NCI-H1930 (cell line): ENCODE measurements at places on chromosomes 3 and 15.
A peak's percentile ranks its signal among the peaks of the same experiment; 100 is the strongest.

DNA sequence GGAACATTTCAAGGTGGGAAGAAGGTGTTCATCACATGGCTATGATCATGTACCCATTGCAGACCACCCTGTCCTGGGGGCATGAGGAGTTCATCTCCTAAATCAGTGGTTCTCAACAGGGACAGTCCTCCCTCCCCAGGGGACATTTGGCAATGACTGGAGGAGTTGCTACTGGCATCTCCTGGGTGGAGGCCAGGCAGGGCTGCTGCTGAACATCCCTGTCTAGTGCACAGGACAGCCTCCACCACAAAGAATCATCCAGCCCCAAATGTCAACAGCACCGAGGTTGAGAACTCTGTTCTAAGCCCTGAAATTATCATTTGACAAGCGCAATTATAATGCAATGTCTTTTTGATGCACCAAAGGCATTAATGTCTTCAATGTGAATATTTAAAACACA, 4.4 kb upstream of the DNAJB8 start:
- DNase-seq = no peak

- DNase-seq = no peak
Observed at GRCh38 chr3:134009345-134010000, 20.3 kb downstream of the SLCO2A1 start.

DNA sequence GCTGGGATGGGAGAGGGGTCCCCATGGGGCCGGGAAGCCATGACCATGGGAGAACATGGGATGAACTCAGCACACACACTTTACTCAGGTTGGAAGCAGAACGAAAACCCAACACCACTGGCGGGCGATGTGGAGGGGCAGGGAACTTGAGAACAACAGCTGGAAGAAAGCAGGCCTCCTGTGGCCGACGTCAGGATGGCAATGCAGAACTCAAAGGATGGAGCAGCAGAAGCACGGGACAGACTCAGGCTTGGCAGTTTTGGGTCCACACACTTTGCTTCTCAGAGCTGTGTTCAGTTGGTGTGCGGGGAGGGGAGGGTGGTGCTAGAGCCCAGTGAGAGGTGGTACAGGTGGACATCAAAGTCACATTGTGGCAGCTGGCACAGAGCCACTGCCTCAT, 80.7 kb downstream of the SEC22A start:
- DNase-seq = no peak

GRCh38 chr3:58492494-58492905, 604 bp downstream of the KCTD6 start:
- no peak for DNase-seq

- peak; percentile 35 for DNase-seq
Observed at GRCh38 chr3:124078953-124079911, 87.3 kb upstream of the ROPN1 start.

DNA sequence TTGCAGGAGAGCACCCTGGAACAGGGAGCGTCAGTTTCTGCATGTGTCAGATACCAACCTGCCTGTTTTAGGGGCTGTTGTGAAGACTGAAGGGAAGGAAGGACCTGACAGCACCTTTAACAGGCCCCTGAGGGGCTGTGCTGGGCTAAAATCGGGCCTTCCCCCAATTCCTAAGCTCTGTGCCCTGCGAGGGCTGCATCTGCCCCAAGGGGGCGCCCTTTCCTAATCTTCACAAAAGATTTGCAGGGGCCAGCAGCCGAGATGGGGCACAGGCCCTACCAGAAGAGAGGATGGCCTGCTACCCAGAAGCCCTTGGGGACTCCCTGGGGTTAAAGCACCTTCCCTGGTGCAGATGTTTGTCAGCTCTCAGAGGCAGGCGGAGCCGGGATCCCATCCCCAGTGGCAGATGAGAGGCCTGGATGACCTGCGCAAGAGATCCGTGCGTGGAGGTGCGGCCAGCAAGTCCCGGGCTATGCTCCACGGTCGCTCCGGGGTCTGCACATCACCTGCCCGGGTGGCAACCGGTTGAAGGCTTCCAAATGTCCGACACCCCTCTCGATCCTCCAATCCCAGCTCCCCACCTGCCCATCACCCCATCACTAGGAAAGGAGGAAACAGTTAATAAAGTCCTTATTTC, 53.6 kb downstream of the RHCG start:
- peak; percentile 4 for DNase-seq

DNA sequence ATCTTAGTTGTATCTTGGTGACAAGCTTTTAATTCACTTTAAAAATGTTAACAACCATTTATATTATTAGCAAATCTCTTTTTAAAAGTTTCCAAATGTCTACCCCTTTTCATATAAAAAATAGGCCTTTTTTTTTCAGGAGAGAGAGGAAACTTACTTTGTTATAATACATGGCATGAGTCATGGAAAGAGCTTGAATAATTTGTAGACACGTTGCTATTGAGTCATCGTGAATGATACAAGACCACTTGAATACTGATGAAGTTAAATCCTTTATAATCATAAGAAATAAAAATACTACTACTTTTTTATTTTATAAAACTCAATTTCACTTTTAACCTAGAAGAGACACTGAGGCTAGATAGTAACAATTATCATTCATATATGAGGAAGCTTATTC, 70.3 kb upstream of the BBX start:
- DNase-seq = no peak

GRCh38 chr15:99076109-99076508, 28.8 kb upstream of the SYNM start:
- DNase-seq = no peak

DNA sequence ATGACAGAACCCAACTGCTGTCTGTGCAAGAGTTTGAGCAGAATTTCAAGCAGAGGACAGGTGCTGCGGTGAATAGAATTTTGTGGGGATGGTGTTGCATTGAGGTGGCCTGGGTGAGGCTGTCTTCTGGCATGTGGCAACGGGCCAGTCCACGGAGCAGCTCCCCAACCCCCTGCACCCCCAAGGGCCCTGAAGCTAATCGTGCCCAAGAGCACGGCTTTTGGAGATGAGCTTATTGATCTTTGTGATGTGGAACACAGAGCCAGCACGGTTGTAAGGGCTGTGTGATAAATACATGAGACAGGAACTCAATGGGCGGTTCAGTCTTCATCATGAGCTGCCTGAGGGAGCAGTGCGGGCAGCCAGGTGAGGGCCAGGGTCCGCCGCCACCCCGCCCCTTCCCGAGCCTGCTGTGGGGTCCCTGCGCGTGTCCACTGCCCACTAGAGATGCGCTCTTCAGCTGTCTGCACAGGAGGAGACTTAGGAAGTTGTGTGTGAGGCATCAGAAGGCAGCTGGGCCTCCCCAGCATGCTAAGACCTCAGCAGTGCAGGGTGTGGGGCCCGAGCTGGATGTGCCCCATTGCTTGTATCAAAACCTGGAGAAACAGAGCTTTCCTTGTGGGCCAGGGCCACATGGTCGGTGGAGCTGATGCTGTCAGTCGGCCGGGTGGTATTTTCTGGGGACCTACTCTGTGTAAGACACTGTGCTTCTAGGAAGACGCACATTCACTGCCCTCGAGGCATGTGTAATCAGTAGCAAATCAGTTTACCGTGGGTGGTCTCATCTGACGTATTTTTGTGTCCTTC, 90.5 kb downstream of the CHRNA7 start:
- DNase-seq = no peak

DNA sequence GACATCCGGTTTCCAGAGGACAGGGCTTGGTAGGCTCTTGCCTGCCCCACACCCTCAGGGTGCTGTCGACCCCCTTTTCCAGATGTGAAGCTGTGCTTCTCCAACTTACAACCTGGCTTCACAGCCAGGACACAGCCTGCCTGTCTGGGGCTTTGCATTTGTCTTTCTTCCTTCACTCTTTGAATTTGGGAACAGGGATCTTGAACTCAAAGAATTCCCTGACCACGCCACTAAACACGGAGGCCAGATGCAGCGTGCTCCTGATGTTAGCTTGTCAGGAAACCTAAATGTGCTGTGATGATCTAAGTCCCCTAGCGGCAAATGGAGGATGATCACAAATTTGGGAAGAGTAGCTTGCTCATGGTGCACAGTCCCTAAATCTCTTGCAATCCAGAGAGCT, 244.8 kb upstream of the RGMA start:
- DNase-seq = no peak

- no peak for DNase-seq
Observed at GRCh38 chr3:3194861-3195260, 15.4 kb upstream of the CRBN start.

DNA sequence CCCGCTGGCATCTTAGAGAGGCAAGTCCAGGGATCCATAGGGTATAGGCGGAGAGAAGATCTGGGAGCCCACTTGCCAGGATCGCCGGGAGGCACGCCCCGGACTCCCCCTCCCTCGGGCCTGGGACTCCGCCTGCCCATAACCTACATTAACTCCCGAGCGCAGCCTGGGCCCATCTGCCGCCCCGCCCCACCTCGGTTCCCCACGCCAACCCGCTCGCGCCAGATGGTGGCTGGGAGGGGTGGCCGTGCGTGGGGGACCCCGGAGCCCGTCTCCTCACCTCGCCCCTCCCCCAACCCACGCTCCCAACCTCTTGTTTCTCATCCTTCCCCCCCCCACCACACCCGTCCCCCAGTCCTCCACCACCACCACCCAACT, 1.7 kb upstream of the DLL4 start:
- DNase-seq = no peak

GRCh38 chr3:128289534-128289933, 136.3 kb downstream of the EEFSEC start:
- no peak for DNase-seq

DNA sequence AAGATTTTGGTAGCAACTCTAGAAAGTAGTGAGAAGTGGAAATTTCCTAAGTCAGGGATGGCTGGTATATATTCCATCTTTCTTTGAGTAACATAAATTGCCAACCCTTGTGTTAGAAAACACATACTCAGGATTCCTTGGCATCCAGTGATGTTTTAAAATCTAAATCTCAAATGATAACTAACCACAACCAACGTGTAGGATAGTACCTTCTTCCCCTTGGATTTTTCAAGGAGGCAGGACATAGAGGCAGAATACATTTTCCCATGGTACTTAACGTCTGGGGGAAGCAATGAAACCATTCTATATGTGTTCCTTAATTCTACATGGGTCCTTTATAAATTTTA, 93.4 kb downstream of the WDR76 start:
- DNase-seq = no peak

GRCh38 chr3:66350601-66351000, 129.8 kb downstream of the SLC25A26 start:
- no peak for DNase-seq

DNA sequence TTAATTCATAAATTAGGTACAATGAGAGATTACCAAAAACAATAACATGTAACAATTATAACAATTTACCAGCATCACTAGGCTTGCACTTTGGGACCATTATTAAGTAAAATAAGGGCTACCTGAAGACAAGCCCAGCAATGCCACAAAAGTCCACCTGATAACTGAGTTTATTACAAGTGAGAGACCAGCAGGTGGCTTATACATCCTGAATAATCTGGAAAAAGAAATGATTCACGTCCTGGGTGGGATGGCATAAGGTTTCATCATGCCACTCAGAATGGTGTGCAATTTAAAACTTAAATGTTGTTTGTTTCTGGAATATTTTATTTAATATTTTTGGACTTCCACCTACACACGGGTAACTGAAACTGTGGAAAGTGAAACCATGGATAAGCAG, 1287.1 kb upstream of the GBE1 start:
- no peak for DNase-seq

- peak; percentile 49 for DNase-seq
Observed at GRCh38 chr3:65593780-65594752, 444.7 kb downstream of the MAGI1 start.

DNA sequence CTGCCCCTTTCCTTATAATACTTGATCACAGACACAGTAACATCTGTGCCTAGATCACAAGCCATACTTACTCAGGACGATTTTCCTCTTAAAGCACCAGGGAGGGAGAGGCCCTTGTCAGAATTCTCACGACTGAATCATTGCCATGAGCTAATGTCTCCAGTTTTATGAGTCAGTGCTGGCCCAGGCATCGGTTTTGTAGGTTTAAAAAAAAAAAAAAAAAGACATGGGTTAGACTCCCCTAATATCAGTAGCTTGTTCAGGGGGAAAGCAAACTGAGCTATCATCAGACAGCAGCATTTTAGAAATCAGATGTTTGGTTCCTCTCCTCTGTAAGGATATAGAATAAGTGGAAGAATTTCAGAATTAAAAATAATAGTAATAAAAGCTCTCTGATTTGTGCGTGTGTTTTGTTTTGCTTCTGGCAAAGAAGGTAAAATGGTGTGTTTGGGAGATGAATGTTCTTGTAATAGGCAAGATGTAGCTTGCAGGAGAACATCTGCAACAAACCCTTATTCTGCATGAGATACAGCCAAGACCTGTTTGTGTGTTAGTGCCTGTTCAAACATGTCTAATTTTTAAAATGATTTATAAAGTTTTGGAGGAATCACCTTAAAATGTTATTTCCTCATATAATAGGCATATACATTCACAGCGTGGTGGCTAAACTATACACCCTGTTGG, 193.6 kb downstream of the TP63 start:
- no peak for DNase-seq

DNA sequence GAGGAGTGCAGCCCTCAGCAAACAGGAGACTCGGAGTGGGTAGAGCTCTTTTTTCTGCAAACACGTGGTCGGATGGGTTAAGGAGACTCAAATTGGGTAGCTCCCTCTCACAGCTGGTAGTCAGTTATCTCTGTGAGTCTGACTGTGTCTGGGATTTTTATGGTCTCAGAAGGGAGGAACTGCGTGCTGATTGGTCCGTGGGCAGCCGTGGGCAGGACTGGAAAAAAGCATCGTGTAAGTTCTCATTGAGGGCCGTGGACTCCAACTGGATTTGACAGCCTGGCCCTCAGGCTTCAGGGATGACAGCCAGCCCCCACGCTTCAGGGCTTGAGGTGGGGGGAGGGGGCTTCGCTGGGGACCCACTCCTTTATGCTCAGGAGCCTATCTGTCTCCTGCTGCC, 463.9 kb downstream of the EPHA3 start:
- no peak for DNase-seq

GRCh38 chr3:142802891-142803290, 79.1 kb downstream of the TRPC1 start:
- DNase-seq = no peak

- DNase-seq = no peak
Observed at GRCh38 chr3:42033741-42034140, 57.4 kb upstream of the TRAK1 start.

DNA sequence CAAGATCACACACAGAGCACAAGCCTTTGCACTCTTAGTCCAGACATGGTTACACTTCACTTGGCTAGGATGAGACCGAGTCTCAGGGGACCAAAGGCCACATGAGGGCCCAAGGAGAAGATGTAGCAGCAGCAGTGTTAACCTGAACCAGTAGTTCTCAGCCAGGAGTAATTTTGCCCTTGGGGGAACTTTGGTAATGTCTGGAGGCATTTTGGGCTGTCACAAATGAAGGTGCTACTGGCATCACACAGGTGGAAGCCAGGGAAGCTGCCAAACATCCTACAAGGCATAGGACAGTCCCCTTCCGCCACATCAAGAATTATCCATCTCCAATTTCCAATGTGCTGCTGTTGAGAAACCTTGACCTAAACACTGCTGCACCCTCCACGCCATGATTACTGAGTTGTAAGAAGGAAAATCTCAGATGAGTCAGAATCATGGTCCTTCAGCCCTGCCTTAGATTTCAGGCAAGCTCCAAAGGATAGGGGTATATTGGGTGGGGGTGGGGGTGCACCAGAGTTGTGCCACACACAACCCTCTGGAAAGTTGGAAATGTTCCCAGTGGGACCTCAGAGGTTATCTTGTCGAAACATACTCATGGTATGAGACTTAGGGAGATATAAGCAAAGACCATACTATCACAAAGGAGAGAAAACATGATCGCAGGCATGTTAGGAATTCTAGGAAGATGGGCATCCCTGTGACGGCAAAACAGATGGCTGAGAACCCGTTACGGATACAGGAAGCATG, 36.2 kb downstream of the SEMA5B start:
- no peak for DNase-seq
